ENCODE measurements at places on chromosomes 16 and 17.

DNA sequence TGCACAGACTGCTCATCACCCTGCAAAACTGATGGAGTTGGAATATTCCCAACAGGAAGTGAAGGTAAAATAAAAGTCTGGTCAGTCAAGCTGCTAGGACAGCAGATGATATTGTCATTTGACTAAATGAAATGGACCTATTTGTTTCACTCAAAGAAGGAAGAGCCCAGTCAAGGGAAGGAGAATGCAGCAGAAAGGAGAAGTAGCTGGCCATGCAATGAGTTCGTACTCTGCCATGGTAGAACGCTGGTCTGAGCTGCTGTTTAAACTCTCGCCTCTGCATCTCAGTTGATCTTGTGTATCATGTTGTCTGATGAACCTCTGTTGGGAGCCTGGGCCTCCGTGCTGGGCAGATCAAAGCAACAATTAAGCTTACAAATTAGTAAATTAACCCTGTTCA lies 15.6 kb upstream of the YPEL2 start:
- no peak for DNase-seq

DNA sequence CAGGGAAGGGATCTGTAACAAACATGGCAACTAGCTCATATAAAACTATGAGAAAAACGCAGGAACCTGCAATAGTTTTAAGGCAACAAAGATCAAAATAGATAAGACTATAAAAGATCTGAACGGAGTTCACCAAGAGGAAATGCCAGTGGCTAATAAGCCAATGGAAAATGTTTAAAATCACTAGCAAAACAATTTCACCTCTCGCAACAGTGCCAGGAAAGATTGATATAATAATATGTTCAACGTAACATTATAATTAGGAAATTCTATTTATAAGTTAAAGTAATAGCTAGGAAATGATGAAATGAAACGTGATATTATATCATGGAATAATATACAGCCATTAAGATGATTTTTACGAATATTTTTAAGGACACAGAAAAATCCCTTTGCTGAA lies 16.0 kb downstream of the MRC2 start:
- DNase-seq: no peak

GRCh38 chr17:40448639-40449261 lies 5.5 kb downstream of the IGFBP4 start:
- DNase-seq: no peak

GRCh38 chr17:50346313-50347116 lies 589 bp downstream of the XYLT2 start:
- DNase-seq: peak; percentile 16

- no peak for DNase-seq
Measured at GRCh38 chr17:81842725-81843504, 8.1 kb upstream of the PPP1R27 start.

DNA sequence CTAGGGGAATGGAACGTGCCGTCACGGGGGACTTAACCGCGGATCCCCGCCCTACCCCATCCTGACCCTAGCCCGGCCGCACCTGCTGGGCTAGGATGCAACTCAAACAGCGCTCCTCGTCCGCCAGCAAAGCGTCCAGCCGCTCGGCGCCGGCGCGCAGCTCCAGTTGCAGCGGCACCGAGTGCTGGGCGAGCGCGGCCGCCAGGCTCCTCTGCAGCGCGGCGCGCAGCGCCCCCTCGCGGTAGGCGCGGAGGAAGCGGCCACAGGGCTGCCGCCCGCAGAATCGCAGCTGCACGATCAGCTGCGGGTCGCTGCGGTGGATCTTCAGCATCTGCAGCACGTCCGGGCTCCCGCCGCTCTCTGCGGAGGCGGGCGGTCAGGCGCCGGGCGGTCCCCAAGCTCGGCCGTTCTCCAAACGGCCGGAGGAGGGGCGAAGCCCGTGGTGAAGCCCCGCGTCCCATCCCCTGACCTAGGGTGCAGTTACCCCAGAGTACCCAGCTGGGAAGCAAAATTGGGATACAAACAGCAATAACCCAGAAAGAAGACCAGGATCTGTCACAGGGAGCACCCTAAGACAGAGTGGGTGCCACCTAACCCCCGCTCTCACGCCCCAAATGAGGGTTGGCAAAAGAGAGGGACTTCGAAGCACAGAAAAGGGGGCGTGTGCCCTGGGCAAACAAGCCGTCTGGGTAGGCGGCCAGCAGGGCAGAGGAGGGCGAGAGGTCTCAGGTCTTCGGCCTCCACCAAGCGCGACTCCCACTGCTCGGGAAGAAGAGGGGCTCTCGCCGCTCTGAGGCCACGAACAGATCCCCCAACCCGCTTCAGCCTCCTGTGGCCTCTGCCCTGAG lies 4.2 kb downstream of the TRADD start:
- no peak for DNase-seq

DNA sequence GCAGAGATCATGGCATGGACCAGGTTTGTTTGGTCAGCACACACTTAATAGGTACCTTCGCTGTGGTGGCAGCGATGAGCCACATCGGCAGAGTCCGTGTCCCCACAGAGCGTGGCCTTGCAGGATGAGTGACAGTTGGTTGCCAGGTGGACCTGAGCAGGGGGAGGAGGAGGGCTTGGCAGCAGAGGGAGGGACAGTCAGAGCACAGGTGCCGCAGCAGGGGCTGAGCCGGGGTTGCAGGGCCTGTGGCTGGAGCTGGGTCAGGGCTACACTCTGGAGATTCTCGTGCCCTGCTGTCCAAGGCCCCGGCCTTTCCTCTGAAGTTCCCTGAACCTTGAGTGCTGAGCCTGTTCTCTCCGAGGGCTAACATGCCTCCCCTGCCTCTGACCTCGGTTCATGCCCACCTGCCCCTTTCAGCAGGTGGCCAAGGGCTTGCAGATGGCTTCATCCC lies 24.8 kb downstream of the POLR3E start:
- no peak for DNase-seq

DNA sequence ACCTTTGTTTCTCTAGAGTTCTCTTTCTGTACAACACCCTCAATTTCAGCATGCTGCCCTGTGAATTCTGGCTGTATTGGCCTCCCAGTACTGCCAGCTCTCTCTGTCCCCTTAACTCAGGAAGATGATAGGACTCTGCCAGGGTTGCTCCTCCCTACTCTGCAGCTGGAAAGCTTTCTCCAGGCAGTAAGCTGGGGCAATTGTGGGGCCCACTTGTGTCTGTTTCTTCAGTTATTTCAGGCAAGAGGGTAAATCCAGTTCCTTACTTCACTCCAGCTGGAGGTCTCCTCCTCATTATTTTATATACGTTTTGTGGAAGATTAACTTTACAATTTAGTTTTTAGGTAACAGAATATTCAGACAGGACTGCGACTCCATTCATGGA lies 9.9 kb downstream of the C17orf100 start:
- DNase-seq: no peak

DNA sequence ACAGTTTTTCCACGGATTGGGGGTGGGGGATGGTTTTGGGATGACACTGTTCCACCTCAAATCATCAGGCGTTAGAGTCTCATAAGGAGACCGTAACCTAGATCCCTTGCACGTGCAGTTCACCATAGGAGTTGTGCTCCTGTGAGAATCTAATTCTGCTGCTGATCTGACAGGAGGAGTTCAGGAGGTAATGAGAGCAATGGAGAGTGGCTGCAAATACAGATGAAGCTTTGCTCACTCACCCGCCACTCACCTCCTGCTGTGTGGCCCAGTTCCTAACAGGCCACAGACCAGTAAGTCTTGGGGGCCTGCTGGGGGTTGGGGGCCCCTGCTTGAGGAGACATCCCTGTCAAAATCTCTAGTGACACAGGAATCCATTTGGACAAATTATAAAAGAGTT lies 29.8 kb downstream of the SLC39A11 start:
- no peak for DNase-seq

DNA sequence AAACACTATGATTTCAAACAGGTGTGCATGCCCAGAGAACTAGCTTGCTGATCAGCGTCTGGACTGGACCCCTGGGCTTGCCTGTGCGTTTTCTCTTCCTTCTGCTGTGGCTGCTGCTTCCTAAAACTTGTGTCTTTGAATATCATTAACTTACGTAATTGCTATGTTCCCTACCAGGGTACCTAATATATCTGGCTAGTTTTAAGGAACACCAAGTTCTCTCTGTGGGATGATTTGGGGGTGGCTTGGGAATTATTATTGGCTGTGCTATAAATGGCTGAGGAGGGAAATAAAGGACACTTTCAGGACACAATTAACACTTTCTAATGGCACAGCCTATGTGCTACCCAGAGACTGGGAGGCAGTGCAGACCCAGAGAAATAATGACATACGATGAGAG lies 606.0 kb upstream of the RBFOX1 start:
- DNase-seq: no peak

GRCh38 chr17:58564971-58565370 lies 50.5 kb upstream of the MTMR4 start:
- no peak for DNase-seq

- DNase-seq: no peak
Measured at GRCh38 chr17:19873346-19873745, 5.6 kb upstream of the ULK2 start.

DNA sequence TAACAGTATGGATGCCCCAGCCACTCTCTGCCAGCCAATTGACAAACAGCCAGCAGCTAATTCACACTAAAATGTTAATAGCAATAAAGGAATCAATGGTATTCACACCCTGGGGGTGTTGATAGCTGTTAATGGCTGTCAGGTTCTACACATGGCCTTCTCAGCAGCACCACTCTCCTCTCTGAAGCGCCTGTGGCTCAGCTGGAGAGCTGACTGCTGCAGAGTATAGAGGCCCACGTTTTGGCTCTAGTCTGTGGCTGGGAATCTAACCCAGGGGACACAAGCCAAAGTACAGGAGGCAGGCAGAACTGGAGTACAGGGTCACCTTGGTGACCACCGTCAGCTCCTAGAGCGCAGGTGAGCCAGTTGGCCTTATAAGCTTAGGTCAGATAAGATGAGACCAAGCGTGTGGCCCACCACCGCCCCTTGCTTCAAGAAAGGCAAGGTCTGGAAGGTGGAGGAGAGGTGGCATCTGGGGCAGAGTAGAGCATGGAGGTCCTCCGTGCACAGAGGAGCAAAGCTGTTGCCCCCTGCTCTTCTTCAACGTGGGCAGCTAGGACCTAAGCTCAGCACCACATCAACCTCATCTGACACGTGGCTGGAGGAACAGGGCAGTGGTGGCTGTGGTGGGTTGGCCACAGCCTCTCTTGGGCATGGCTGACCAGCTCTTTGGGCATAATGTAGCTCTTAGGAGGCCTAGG lies 25.4 kb downstream of the CCR7 start:
- no peak for DNase-seq

- no peak for DNase-seq
Measured at GRCh38 chr17:77264617-77265230, 124.0 kb downstream of the SEC14L1 start.

DNA sequence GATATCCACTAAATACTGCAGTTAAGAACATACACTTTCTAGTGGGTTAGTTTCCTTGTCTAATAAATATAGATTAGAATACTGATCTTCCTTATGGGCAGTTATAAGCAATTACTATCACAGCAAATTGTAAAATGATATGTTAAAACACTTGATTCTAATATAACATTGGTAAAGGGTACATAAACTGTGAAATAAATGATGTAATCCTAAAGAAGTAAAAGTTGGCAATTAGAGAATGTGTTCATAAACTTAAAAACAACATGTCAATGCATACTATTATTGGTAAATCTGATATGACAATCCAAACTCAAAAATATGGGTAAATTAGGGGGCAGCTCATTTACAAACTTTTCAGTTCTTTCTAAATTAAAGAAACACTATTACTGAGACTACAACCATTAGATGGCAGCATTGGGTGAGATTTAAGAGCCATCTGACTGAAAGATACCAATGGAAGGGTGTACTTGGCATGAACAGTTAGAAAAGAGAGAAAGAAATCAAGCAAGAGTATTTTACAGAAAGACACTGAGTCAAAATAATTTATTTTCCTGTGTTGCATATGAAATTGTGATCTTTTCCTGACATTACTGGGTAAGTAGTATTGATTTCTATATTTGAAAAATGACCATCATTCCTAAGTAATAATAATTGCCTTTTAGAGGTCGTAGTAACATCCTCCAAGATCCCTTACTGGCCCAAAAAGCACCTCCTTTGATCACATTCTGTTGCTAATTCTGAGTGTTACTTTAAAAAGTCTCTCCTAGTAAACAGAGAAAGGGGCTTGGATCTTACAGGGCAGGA lies 119.6 kb downstream of the SPAG9 start:
- DNase-seq: no peak

- DNase-seq: no peak
Measured at GRCh38 chr16:59971264-59971663, 1237.1 kb upstream of the GOT2 start.

GRCh38 chr17:81470944-81471817 lies 41.4 kb downstream of the ACTG1 start:
- DNase-seq: no peak

GRCh38 chr17:56593086-56593645 lies 333 bp upstream of the NOG start:
- DNase-seq: no peak

DNA sequence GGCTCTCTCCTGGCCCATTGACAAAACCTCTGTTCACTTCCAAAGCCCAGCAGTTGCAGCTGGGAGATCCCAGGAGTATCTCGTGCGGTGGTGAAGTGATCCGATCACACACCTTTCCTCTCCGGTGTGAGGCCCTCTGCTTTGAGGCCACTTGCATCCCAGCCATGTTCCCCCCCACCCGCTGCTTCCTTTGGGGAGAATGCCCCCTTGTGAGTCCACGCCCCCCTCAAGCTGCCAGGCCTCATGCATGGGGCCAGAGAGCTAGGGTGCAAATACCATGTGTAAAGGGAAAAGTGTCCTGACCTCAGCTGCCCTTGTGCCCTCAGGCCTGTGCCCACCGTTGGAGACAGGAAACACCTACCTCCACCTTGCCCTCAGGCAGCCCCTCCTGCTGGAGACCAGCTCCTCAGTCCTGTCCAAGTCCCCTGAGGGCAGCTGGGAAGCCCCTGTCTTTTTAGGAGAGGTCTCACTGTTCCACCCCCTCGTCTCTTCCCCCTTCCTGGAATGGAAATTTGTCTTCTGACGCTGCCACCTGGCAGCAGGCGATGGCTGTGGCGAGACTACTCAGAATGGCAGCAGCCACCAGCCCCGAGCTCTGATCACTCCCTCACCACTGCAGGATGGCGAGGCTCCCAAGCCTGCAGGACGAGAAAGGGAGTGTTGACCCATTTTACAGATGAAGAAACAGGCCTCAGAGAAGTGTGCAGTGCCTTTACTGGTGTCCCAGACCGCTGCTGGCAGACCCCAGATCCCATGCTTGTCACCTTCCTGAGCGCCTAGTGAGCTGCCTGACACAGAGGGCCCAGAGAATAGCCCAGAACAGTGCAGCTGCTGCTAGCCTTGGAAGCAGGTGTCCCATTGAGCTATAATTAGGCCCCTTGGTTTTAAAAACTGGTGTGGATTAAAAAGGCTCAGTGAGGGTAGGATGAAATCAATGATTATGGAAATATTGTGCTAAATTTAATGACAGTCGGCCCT lies 120.6 kb upstream of the CACNG5 start:
- no peak for DNase-seq

GRCh38 chr17:10062691-10063385 lies 135.6 kb downstream of the GAS7 start:
- DNase-seq: no peak

GRCh38 chr17:59399914-59400313 lies 68.5 kb downstream of the YPEL2 start:
- DNase-seq: no peak

Data from stimulated activated CD8-positive, alpha-beta memory T cell treated with anti-CD3 and anti-CD28 coated beads, Interleukin-15, amount 100 ng/mL, for 4 hours (primary cell).